ENCODE measurements at places on chromosomes 7 and 10.

GRCh38 chr7:2681929-2682799 is 5.8 kb upstream of the AMZ1 start:
- DNase-seq = no peak

DNA sequence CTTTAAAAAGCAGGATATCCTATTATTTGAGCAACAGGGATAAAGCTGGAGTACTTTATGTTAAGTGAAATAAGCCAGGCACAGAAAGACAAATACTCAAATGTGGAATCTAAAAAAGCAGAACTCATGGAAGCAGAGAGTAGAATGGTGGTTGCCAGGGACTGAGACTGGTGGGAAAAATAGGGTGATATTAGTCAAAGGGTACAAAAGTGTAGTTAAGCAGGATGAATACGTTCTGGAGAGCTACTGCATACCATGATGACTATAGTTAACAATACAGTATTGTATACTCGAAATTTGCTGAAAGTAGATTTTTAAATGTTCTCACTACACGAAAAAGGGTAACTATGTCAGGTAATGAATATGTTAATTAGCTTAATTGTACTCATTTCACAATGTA is 125.5 kb upstream of the VSTM2A start:
- no peak for DNase-seq

- no peak for DNase-seq
Measured at GRCh38 chr10:85139124-85139523, 810.7 kb downstream of the CCSER2 start.

GRCh38 chr10:5711642-5712041 is 27.0 kb downstream of the TASOR2 start:
- no peak for DNase-seq

- DNase-seq = no peak
Measured at GRCh38 chr7:10146271-10146670, 827.4 kb upstream of the PHF14 start.

DNA sequence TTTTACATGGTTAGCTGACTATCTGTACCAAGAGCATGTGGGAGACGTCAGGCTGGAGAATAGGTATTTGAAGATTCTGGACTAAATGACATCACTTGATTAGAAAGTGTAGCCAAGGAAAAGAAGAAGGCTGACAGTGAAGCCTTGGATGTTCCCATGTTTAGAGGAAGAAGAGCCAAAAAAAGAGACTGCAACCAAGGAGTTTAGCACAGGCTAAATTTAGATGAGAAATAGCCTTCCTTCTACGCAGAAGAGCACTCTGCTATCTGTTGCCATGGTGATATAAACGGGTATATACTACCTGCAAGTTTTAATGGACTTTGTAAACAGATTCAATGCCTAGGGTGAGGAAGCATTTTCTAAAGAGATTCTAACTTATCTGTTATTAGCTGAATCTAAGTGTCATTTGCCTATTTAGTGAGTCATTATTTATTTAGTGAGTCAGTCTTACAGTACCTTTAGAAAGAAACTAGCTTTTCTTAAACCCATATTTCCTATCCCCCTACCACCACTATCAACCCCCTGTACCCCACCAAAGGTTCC is 69.8 kb downstream of the CDK6 start:
- no peak for DNase-seq

- no peak for DNase-seq
Measured at GRCh38 chr10:102534333-102534732, 30.6 kb downstream of the SUFU start.

DNA sequence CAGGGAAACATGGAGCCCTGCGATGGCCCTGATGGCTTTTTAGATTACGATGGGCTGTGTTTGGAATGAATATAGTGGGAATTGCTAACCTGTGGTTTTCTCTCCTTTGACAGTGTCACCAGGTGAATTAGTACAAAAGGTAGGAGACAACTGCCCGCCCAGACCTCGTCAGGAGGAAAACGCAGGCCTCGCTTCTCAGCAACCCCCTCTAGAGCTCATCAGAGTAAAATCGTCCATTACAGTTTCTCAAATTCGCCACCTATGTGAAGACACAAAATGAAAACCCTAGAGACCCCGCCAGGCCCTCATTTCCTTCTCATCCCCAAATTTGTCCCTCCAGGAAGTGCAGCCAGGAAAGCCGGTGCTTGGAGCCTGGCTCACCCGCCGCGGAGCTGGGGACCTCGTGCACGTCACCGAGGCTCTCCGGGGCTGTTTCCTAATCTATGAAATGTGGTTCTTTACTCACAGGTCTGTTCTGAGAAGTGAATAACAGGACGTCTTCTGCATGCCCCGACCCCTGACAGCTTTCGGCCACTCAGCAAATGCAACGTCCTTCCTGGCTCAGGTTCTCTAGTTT is 143.7 kb downstream of the VIPR2 start:
- DNase-seq = no peak

DNA sequence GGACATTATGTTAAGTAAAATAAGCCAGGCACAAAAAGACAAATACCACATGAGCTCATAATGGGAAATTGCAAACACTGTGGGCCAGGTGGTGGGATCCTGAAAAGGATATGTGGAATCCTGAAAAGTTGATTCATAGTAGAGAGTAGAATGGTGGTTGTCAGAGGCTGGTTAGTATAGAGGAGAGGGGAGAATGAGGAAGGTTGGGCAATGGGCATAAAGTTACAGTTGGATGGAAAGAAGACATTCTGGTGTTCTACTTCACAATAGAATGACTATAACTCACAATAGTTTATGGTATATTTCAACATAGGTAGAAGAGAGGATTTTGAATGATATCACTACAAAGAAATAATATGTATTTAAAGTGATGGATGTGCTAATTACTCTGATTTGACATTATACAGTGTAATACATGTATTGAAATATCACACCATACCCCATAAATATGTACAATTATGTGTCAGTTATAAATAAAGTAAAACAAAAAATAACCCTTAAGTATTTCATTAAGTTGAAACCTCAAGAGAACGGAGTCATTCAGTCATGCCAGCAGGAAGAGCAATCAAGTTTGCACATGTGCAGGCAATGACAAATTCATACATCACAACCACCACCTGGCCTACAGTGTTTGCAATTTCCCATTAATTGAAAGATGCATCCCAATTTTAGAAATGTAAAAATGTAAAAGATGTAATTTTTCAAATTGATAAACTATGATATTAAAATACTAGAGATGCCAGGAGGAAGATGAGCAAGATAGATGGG is 156.7 kb downstream of the MAGI2 start:
- no peak for DNase-seq

GRCh38 chr10:62049624-62050345 is 148.3 kb downstream of the ARID5B start:
- no peak for DNase-seq

DNA sequence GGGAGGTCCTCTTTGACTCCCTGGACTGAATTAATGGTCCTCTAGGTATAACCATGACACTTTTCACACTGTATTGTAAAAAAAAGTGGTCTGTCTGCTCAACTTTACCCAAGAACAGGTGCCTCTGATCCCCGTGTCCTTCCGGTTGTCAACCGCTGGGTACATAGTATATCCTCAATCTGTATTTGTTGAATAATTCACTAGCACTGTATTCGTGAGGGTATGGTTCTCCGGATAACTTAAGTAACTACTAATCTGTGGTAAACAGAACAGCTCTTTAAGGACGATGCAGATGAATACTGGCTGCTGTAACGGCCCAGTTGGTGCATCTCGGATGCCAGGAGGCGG is 472 bp upstream of the ADAM22 start:
- no peak for DNase-seq

GRCh38 chr10:68955355-68955831 is 577 bp upstream of the DDX21 start:
- DNase-seq = no peak

DNA sequence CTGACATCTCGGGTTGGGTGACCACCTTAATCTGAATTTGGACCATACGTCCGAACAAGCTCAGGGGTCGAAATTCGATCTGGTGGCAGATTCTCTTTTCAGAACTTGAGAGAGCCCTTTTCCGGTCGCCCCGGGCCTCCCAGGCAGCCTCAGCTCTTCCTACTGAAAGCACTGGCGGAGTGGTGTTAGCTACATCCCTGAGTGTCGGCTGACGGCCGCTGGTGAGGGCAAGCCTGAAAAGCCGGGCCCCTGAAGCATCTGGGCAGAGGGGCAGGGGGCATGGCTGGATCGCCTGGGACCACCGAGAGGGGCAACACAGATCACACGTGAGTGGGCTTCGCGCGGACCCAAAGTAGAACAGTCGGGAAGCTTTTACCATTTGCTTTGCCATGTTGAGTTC is 116.1 kb downstream of the SMURF1 start:
- DNase-seq = no peak

- DNase-seq = no peak
Measured at GRCh38 chr7:96118449-96119001, 203.4 kb downstream of the SLC25A13 start.

DNA sequence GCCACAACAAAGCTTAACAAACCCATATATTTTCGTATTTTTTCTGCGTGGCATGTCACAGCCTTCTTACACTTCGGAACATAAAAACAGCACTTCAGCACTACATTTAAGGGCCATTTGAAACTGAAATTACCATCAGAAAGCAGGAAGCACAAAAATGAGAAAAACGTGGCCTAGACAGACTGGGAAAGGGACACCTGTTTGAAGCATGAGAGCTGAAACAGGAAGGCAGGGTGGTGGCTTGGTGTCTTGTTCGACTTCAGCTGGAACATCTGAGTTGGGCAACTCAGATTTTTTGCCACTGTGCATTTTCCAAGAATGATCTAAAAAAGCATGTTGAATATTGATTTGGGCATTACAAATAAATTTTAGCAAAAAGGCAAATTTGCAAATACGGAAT is 243.2 kb downstream of the ELMO1 start:
- DNase-seq = no peak

DNA sequence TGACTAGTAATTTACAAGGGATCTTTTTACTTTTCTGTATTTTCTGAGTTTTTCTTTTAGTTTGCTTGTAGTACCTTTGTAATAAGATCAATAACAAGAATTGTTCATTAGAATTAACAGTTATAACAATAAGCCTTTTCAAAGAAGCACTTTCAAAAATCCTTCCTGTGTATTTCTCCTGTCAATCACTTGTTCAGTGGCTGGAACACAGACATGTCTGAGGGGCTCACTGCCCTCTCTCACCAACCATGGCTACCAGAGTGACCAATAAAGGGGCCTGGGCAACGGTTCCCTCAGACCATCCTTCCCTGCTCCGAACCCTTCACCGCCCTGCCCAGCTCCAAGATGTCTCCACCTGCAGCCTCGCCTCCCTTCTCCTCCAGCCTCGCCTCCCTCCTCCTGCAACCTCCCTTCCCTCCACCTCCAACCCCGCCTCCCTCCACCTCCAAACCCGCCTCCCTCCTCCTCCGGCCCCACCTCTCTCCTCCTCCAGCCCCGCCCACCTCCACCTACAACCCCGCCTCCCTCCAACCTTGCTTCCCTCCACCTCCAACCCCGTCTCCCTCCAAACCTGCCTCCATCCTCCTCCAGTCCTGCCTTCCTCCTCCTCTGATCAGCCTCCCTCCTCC is 353.4 kb downstream of the TNS3 start:
- DNase-seq = no peak

- no peak for DNase-seq
Measured at GRCh38 chr7:133386205-133386604, 133.3 kb downstream of the EXOC4 start.

DNA sequence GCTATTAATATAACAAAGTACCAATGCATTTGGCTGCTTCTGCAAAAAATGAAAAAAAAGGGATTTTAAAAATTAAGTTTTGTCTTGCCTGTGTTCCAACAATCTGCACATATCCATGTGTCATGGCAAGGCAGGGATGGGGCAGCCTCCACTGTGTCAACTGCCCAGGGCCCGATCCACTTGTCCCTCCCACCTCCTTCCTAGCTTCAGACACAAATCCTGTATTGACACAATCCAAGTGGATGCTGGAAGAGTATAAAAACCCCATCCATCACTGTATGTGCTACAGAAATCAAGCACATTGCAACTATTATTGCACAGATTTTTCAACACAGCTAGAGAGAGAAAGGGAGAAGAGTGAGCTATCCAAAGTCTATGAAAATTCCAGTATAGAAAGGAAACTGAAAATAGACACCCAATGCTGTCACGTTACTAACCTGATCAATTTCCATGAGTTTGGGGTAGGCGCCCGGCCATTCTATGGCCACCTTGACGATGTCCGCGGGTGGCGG is 106.4 kb downstream of the ELMO1 start:
- no peak for DNase-seq

- DNase-seq = no peak
Measured at GRCh38 chr7:24212073-24212472, 71.9 kb upstream of the NPY start.

GRCh38 chr7:105462765-105463420 is 59.2 kb downstream of the PUS7 start:
- DNase-seq = no peak

GRCh38 chr10:22475651-22476600 is 130.6 kb downstream of the SPAG6 start:
- DNase-seq = no peak

DNA sequence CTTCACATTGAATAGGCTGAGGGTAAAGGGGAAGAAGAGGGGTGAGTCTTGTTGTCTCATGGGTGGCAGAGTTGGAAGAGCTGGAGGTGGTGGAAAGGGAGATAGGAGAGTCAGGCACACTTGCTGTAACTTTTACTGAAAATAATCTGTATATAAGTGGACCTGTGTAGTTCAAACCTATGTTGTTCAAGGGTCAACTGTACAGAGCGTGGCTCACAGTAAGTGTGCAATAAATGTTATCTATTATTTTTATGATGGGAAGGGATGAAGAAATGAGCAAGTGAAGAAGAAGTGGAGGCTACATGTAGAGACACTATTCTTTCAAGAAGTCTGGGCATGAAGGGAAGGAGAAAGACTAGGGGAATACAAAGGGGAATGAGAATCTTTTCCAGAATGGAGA is 71.5 kb upstream of the FAM133B start:
- no peak for DNase-seq

GRCh38 chr10:132559538-132559937 is 22.0 kb downstream of the INPP5A start:
- DNase-seq = no peak

DNA sequence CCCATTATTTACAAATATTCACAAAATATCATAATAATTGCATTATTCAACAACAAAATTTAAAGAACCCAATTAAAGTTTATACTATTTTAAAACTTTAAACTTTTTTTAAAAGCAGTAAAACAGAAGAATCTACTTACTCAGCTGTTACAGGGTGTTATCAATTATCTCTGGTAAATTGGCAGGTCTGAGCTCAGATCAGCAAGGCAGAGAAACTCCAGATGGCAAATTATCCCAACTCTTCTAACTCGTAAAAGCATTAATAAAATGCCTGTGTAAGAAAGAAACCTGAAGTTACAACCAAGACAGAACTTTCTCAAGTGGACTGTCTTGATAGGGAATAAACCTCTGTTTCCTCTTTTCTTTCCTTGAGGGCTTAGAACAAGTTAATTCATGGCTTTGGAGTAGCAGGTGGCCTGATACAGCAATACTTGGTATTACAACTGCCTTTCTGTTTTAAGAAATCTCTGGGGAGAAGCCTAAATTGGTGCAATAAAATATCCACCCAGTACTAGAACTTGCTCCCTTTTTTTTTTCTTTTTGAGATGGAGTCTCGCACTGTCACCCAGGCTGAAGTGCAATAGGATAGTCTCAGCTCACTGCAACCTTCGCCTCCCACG is 275.3 kb upstream of the MKLN1 start:
- no peak for DNase-seq

GRCh38 chr7:106862317-106863089 is 2.6 kb upstream of the PIK3CG start:
- no peak for DNase-seq

Measured in pulmonary artery endothelial cell (primary cell).